Adipocyte (in vitro differentiated cells): ENCODE measurements at places on chromosomes 6 and 20.

GRCh38 chr6:62528894-62529526 lies 243.0 kb upstream of the KHDRBS2 start:
- no peak for DNase-seq

GRCh38 chr6:69790629-69791028 lies 6.2 kb downstream of the LMBRD1 start:
- DNase-seq = no peak

DNA sequence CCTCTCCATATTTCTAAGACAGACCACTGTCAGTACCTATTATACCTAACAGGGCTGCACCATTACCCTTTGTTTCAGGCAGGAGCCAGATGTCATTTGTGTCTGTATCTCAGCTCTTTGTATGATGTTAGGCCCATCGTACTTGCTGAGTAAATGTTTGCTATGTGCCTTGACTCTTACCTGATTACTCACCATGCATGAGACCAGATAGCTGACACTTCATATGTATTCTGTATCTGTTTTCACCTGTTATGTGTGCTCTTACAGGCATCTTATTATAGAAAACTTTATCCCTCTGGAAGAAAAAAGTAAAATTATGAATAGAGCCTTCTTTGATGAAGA lies 31.7 kb upstream of the ASXL1 start:
- DNase-seq = no peak

GRCh38 chr6:161596807-161597520 lies 323.1 kb upstream of the AGPAT4 start:
- DNase-seq = no peak

DNA sequence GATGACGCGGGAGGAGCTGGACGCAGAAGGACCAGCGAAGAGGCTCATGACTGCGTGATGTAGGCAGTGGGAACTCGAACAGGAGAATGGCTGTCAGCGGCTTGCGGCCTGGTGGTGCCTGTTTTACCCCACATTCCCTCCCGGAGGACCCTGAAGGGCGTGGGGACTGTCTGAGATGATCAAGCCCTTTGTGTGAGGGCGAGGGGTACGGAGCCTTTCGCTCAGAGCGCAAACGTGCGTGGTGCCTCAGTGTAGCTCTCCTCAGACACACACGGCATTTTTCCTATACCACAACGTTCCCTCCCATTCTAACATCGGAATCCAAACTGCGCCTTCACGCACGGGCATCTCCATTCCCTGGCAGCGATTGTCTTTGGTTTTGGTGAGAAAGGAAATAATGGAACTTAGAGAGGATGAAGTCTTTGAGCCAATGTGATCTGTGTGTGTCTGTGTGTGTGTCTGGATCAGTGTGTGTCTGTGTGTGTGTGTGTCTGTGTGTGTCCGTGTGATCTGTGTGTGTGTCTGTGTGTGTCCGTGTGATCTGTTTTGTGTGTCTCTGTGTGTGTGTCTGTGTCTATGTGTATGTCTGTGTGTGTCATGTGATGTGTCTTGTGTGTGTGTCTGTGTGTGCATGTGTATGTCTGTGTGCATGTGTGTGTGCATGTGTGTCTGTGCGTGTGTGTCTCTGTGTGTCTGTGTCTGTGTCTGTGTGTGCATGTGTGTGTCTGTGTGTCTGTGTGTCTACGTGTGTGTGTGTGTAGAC lies 5.3 kb downstream of the PTK6 start:
- no peak for DNase-seq

DNA sequence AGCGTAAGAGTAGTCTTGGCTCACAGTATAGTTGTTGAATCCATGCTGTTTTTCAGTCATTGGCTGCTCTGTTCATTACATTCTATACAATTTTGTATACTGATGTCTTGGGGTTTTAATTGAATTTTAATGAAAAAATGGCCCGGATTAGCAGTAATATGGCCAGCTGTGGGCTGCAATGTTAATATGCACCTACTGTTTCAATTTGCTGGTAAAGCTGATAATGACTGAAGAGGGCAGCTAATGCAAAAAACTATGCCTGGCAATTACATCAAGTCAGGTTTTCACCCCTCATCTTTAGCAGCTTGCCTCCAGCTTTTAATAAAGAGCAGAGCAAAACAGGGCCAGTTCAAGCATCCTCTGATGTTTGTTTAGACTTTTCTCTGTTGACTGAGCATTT lies 394.5 kb downstream of the PLCB1 start:
- no peak for DNase-seq

- no peak for DNase-seq
These were observed 120.4 kb upstream of the RIPOR2 start for GRCh38 chr6:25056130-25056529.

- peak; percentile 80 for DNase-seq
These were observed at the start of gene RGS19 for GRCh38 chr20:64079273-64080012. TSS of gene RGS19 (minus strand) at chr20:64079518. CDS start at chr20:64076886, 2,632 bp downstream.

DNA sequence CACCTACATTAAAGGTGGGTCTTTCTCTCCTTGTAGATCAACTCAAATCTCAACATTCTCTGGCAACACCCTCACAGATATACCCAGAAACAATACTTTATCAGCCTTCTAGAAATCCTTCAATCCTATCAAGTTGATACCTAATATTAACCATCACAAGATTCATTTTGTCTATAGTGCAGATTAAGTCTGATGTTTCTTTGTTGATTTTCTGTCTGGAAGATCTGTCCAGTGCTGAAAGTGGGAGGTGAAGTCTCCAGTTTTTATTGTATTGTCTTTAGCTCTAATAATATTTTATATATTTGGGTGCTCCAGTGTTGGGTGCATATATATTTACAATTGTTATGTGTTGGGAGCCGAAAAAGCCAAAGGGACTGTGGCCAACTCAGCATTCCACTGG lies 493.9 kb upstream of the ADGRB3 start:
- DNase-seq = no peak

GRCh38 chr20:16620961-16621360 lies 47.7 kb upstream of the KIF16B start:
- no peak for DNase-seq

DNA sequence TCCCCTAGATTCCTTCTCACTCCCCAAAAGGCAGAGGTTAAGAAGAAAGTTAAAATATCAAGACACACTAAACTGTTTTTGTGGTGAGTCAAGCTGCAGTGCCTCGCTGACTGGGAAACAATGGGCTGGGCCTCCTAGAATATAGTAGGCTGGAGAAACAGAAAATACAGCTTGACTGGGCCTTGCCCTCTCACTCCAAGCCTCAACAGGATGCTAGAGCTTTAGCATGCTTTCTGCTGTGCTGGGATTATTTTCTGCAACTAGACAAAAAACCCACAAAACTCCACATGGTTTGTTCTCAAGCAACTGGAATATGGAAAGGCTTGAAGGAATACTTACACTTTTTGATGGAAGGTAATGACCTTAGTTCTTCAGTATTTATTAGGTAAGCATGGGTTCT lies 27.9 kb downstream of the FOXO3 start:
- peak; percentile 79 for DNase-seq

DNA sequence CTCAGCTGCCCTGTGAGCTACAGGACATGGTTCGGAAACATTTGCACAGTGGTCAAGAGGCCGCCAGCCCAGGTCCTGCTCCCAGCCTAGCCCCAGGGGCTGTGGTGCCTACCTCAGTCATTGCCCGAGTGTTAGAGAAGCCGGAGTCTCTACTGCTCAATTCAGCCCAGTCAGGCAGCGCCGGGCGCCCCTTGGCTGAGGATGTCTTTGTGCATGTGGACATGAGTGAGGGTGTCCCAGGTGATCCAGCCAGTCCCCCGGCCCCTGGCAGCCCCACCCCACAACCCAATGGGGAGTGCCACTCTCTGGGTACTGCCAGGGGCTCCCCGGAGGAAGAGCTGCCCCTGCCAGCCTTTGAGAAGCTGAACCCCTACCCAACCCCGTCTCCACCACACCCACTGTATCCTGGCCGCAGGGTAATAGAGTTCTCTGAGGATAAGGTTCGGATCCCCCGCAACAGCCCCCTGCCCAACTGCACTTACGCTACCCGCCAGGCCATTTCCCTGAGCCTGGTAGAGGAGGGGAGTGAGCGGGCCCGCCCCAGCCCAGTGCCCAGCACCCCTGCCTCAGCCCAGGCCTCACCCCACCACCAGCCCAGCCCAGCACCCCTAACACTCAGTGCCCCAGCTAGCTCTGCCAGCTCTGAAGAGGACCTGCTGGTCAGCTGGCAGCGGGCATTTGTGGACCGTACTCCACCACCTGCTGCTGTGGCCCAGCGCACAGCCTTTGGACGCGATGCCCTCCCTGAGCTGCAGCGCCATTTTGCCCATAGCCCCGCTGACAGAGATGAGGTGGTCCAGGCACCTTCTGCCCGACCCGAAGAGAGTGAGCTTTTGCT lies 5.2 kb downstream of the LRRC73 start:
- DNase-seq = no peak

DNA sequence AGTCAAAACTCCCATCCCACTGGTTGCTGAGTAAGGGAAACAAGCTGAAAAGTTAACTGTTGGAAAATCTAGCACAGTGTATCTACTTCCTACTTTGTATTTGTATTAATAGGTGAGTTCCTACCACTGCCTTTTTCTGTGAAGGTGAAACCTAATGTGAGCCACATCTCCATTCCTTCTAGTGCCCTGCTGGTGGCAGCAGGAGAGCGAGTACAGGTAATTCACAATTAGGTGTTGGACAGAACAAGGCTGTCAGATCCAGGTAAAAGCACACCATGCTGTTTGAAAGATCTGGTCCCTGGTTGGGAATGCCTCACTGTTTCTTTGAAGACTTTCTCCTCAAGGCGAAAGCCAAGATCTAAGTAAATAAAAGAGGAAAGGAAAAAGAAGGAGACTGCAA lies 528.4 kb downstream of the PKHD1 start:
- no peak for DNase-seq

GRCh38 chr6:73400656-73401055 lies 6.0 kb downstream of the DDX43 start:
- DNase-seq = no peak

GRCh38 chr6:112626468-112627082 lies 279.4 kb downstream of the RFPL4B start:
- DNase-seq = peak; percentile 57

- DNase-seq = no peak
These were observed 35.3 kb downstream of the CD2AP start for GRCh38 chr6:47512872-47513271.
